ENCODE measurements at places on chromosomes 4 and X. TPM values are rescaled to one million over a fixed set of nuclear protein-coding genes. Genes with fewer than 3 reads are reported as not detected.

The RASSF6 gene
- 50.4 TPM for total RNA-seq

- no peak for DNase-seq
- H3K27ac ChIP-seq: no peak overlapping the region
- H3K4me1 ChIP-seq: peaks cover 28% of the 10 kb centered on the region
Measured at GRCh38 chrX:44997282-44997812, 124.4 kb downstream of the KDM6A start.

The ZAR1 gene
- not detected for total RNA-seq

DNA sequence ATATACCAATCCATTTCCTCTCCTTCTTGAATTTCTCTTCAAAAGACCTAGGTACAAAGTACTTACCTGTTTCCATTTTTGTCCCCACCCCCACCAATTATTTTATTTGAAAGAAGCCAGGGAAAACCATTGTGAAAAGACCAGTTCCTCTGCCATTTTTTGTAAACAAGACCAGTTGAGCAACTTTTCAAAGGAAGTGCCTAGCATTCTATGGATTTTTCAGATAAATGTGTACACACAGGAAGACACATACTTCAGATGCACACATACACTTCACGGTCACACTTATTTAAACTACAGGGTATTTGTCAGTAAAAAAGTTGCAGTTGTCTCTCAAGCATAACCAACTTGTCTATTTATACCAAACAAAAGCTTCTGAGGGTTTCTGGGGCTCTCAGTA, 587.2 kb upstream of the KLHL4 start:
- H3K4me1 ChIP-seq: no peaks in the 10 kb centered on the region
- DNase-seq: no peak
- no peaks in the 10 kb centered on the region for H3K36me3 ChIP-seq
- H3K4me3 ChIP-seq: no peak overlapping the region
- H3K27me3 ChIP-seq: no peaks in the 10 kb centered on the region

GRCh38 chr4:57194068-57194611, 84.0 kb upstream of the IGFBP7 start:
- DNase-seq: no peak
- H3K4me3 ChIP-seq: no peak overlapping the region
- H3K36me3 ChIP-seq: no peaks in the 10 kb centered on the region
- H3K27me3 ChIP-seq: peaks cover 9% of the 10 kb centered on the region
- no peak overlapping the region for H3K27ac ChIP-seq
- H3K4me1 ChIP-seq: peaks cover 6% of the 10 kb centered on the region

The NCAPG gene
- 6.2 TPM for total RNA-seq

DNA sequence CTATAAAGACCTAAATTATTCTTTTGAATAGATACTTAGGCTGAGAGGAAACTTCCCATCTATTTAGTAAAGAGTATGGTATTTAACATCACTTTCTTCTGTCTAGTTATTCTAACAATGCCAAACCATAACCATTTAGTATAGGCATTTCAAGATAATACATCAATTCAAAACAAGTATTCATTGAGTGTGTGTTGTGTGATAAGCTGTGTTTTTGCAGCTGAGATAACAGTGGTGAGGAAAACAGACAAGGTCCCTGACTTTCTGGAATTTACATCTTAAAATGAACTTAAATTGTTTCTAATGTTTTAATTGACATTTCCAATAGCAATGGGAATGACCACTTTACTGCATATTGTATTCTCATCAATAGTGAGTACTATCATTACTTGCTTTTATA, 22.4 kb upstream of the TSPAN5 start:
- no peaks in the 10 kb centered on the region for H3K4me1 ChIP-seq
- H3K4me3 ChIP-seq: no peak overlapping the region
- H3K36me3 ChIP-seq: no peaks in the 10 kb centered on the region
- H3K27me3 ChIP-seq: no peaks in the 10 kb centered on the region

The AR gene
- 8.8 TPM for total RNA-seq

GRCh38 chr4:8575457-8575856, 4.7 kb upstream of the GPR78 start:
- H3K4me1 ChIP-seq: no peaks in the 10 kb centered on the region
- no peak overlapping the region for H3K4me3 ChIP-seq
- no peak for DNase-seq
- no peaks in the 10 kb centered on the region for H3K36me3 ChIP-seq
- no peak overlapping the region for H3K27ac ChIP-seq
- peaks cover 5% of the 10 kb centered on the region for H3K27me3 ChIP-seq

DNA sequence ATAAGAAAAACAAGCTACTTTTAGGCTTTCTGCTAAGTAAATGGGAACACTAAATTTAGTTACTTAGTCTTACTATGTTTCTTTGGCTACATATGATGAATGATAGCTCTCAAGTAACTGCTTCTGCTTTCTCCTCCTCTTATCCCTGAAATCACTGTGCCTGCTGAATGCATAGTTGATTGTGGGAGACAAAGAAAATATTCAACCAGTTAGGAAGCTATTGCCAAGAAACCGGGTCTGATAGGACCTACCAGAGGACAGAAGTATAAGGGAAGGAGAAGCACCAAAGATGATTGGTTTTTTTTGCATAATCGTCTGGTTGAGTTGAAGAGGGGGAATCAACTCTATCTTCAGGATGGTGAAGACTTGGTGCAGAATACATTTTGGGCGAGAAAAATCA, 28.0 kb upstream of the NDUFC1 start:
- peaks cover 21% of the 10 kb centered on the region for H3K36me3 ChIP-seq
- no peak overlapping the region for H3K4me3 ChIP-seq
- no peak overlapping the region for H3K27ac ChIP-seq
- H3K27me3 ChIP-seq: no peaks in the 10 kb centered on the region
- DNase-seq: no peak
- H3K4me1 ChIP-seq: peaks cover 22% of the 10 kb centered on the region

DNA sequence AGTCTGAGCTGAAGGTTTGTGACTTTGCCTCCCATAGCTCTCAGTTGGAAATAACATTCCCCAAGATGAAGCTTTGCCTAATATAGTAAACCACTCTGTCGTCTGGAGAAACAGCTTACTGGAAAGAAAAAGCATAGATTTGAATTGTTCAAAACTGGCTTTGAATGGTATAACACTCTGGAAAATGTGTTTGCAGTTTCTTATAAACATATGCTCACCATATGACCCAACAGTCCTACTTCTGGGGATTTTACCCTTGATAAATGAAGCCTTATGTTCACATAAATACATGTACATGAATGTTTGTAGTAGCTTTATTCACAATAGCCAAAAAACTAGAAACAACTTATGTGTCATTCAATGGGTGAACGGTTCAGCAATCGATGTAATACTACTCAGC, 10.2 kb downstream of the VEGFD start:
- H3K27ac ChIP-seq: no peak overlapping the region
- H3K4me3 ChIP-seq: no peak overlapping the region
- no peaks in the 10 kb centered on the region for H3K4me1 ChIP-seq
- no peaks in the 10 kb centered on the region for H3K27me3 ChIP-seq

The CT45A5 gene
- not detected for total RNA-seq

GRCh38 chrX:152927858-152928760, 30.2 kb downstream of the ZNF185 start:
- DNase-seq: no peak
- no peaks in the 10 kb centered on the region for H3K36me3 ChIP-seq
- no peaks in the 10 kb centered on the region for H3K4me1 ChIP-seq
- no peak overlapping the region for H3K4me3 ChIP-seq
- H3K27ac ChIP-seq: no peak overlapping the region
- H3K27me3 ChIP-seq: peaks cover 26% of the 10 kb centered on the region

DNA sequence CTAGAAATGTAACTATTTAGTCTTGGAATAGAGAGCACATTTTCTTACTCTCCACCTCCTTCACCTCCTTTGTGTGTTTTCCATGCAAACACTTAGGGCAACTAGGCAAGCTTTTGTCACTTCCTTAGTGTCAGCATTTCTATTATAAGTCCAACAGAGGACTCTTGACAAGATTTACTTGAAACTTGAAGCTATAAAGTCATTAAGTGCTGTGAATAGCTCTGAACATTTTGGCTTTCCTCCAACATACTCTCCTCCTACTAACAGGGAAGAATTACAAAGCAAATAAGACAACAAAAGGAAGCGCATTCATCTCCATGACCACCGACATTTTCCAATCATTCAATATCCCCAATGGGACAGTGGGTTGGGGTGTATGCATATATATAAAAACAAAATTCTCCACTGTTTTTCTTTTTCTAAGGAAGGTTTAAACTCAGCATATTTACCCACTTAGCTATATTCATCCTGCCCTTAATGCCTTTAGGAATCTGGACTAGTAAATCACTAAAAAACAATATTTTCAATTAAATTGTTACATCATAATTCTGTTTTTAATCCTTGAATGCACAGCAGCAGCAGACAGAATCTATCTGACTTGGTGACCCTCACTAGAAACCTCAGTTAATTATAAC, 264.6 kb downstream of the SNCA start:
- no peak overlapping the region for H3K27ac ChIP-seq
- H3K27me3 ChIP-seq: no peaks in the 10 kb centered on the region
- H3K36me3 ChIP-seq: no peaks in the 10 kb centered on the region
- H3K4me1 ChIP-seq: no peaks in the 10 kb centered on the region
